Activated CD4-positive, alpha-beta T cell treated with anti-CD3 and anti-CD28 coated beads for 1 hour (primary cell): ENCODE measurements at places on chromosomes 5 and 9.

- DNase-seq: no peak
These were observed 303.5 kb downstream of the PLK2 start for GRCh38 chr5:58156361-58156760.

DNA sequence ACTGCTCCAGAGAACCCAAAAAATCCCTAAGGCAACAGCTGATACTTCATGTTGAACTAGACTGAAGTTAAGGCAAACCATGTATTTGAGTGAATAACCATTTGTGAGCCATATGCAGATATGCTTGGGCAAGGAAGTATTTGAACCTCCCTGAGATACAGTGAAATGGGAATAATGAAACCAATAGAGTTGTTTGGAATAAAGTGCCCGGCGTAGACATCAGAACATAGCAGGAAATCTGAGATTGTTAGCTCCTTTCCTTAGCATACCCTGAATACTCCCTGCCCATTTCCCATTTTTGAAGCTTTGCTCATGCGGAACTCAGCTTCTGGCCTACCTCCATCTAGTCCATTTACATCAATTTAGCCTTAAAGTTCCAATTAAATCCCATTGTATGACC is 611.9 kb downstream of the EFNA5 start:
- no peak for DNase-seq

- no peak for DNase-seq
These were observed 3.6 kb upstream of the NKX2-5 start for GRCh38 chr5:173238312-173239232.

GRCh38 chr9:92728831-92729734 is 35.5 kb downstream of the BICD2 start:
- DNase-seq: no peak

- DNase-seq: no peak
These were observed 36.9 kb downstream of the ACTBL2 start for GRCh38 chr5:57445705-57446037.

DNA sequence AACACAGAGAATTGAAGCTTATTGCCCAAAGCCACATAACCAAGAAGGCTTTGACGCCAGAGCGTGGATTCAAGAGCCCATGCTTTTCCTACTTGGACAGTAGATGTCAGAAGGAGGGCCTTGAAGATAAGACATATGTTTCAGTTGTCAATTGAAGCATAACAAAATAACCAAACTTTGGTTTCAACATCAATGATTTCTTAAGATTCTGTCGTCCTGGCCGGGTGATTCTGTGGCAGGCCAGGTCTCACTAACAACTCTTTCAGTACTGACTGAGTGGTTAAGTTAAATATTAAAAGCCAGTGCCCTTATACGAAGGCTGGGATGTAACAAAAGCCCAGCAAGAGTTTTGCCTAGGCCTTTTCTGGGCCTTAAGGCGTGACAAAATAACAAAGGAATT is 94.0 kb downstream of the RCL1 start:
- DNase-seq: no peak
